ENCODE measurements at places on chromosomes 7 and 10. TPM values are rescaled to one million over a fixed set of nuclear protein-coding genes. Genes with fewer than 3 reads are reported as not detected.

Gene GOLGA7B
- total RNA-seq, result 0.41 TPM

Gene ANKRD61
- 0.33 TPM for total RNA-seq

Gene MYL10
- total RNA-seq, result not detected

Gene ITPRID1
- total RNA-seq, result not detected

Gene CDK14
- total RNA-seq, result 0.80 TPM

Gene CRYGN
- not detected for total RNA-seq

Gene OR6V1
- not detected for total RNA-seq

Gene CALCR
- not detected for total RNA-seq

Gene ST8SIA6
- total RNA-seq, result not detected

Gene PCLO
- not detected for total RNA-seq

Gene DENND2A
- total RNA-seq, result not detected

Gene ITGA8
- total RNA-seq, result not detected

Gene ACSL5
- 29.4 TPM for total RNA-seq

Gene AMZ1
- 0.06 TPM for total RNA-seq

Gene KMT2E
- total RNA-seq, result 105 TPM

Gene TRIL
- total RNA-seq, result 0.10 TPM

Gene LRRTM3
- total RNA-seq, result not detected

Gene SLC25A28
- total RNA-seq, result 68.6 TPM

Gene GPR26
- total RNA-seq, result not detected

Gene AKR1C8
- total RNA-seq, result 0.58 TPM

Gene GJD4
- not detected for total RNA-seq

Gene MEOX2
- not detected for total RNA-seq

Gene TUBB8
- total RNA-seq, result 0.32 TPM

Gene PNLIPRP3
- not detected for total RNA-seq

Gene CRTAC1
- not detected for total RNA-seq

Gene C7orf57
- 0.25 TPM for total RNA-seq

Gene ACSM6
- total RNA-seq, result not detected

Gene HTRA1
- not detected for total RNA-seq

Gene PTPRZ1
- not detected for total RNA-seq

Gene RAMP3
- total RNA-seq, result not detected

Gene YKT6
- total RNA-seq, result 45.2 TPM

Gene ZNF467
- total RNA-seq, result 0.25 TPM

Gene TRIM74
- total RNA-seq, result 1.0 TPM

Gene GDF2
- total RNA-seq, result not detected

Gene CCDC136
- 6.7 TPM for total RNA-seq

Gene TTYH3
- 23.8 TPM for total RNA-seq

Gene CHAT
- total RNA-seq, result not detected

Gene CPED1
- total RNA-seq, result not detected

Gene CHRM2
- total RNA-seq, result not detected

Measured in activated naive CD4-positive, alpha-beta T cell treated with anti-CD3 and anti-CD28 coated beads, Interleukin-2, amount 50 U/mL, for 72 hours (primary cell).